ENCODE measurements at places on chromosomes 4 and X.

GRCh38 chrX:22594766-22595165, 322.1 kb downstream of the CBLL2 start:
- DNase-seq, result no peak

DNA sequence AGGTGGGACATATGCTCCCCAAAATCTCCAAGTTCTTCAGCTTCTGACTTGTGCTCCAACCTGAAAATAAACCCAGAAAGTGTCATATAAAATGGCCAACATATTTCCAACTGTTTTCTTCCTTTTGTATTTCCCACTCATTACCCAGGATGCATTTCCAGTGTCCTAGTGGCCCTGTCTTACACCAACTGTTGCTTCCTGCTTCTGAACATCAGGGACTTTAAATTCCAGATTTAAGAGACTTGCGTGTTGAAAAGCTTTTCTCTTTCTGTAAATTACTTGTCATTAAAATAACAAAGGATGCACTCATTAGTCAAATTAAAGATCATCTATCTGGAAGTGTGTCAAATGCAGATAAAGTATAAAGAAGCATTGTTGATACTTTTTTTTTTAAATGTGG, 19.9 kb downstream of the MID1 start:
- DNase-seq, result no peak

DNA sequence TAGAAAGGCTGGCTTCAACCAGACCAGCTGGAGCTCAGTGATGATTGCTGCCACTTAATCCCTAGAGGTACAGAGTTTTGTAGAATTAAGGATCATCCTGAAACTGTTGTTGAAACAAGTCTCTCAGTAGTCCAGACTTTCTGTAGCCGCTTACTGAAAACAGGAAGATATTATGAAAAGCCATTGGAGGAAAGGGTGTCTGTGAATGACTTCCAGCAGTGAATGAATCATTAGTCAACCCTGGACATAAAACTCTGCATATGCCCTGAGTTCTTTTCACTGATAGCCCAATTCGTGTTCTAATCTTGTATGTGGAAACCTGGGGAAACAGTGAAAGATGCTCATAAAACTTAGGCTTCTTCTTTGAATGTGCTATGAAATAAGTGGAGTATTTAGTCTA, 14.8 kb downstream of the HOPX start:
- DNase-seq, result no peak

DNA sequence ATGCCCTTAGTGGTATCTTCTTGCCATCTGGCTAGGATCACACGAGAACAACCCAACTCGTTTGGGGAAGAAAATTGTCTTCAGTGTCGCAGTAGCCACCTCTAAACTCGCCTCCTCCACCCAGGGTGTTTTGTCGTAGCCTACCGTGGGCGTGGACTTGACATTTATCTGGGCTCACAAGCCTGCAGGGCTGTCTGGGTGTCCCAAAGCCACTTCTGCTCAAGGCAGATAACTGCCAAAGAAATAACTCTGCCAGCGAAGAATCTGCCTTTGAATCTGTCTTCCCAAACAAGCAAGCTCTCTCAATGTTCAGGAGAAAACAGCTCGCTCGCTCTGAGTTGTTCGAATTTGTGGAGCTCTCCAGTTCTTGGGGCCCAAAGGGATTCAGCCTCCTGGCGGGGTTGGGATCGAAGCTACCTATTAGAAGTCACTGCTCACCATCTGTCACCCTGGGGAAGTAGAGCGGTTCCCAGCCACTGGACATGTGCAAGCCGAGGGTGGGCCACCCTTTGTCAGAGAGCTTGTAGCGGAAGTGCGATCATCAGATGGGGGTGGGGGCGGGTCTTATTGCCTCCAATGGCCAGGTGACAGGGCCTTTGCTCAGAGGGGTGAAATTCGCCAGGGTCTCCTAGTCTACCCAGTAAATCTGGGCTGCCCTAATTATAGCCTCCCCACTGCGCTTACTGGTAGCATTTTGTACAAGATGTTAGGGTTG, 14.8 kb downstream of the BLOC1S4 start:
- no peak for DNase-seq

DNA sequence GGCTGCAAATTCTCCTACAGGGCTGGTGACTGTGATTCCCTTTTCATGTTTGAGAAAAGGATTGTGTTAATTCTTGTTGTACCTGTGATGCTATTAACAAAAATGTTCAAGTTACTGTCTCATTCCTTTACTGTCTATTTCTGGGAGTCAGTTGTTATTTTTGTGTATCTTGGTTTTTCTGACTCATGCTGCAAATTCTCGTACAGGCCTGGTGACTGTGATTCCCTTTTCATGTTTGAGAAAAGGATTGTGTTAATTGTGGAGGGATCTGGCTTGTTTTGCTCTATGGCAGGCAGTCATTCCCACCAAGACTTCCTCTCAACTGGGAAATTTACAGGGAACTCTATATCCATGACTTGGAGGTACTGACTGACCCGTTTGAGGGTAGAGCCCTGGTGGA, 693.4 kb upstream of the INTU start:
- peak; percentile 69 for DNase-seq

GRCh38 chrX:132858018-132858417, 100.4 kb downstream of the HS6ST2 start:
- DNase-seq, result no peak

DNA sequence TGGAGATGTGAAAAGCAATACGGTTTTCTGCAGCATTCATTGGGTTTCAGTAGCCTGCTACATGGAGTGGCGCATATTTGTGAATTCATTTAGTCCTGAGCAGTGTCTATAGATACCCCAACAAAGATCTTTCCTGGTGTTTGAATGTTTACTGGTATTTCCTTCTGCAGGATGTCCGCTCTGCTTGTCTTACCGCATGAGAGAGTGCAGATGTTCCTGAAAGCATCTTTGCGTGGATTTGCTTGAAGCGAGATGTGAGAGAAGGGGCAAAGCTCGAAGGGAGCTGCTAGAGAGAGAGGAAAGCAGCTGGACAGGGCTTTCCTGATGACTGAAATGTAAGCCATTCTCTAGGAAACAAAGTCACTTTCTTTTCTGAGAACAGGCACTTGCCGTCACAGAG, 40.9 kb upstream of the GYPA start:
- no peak for DNase-seq

GRCh38 chr4:53956053-53956452, 108.4 kb downstream of the CHIC2 start:
- no peak for DNase-seq

DNA sequence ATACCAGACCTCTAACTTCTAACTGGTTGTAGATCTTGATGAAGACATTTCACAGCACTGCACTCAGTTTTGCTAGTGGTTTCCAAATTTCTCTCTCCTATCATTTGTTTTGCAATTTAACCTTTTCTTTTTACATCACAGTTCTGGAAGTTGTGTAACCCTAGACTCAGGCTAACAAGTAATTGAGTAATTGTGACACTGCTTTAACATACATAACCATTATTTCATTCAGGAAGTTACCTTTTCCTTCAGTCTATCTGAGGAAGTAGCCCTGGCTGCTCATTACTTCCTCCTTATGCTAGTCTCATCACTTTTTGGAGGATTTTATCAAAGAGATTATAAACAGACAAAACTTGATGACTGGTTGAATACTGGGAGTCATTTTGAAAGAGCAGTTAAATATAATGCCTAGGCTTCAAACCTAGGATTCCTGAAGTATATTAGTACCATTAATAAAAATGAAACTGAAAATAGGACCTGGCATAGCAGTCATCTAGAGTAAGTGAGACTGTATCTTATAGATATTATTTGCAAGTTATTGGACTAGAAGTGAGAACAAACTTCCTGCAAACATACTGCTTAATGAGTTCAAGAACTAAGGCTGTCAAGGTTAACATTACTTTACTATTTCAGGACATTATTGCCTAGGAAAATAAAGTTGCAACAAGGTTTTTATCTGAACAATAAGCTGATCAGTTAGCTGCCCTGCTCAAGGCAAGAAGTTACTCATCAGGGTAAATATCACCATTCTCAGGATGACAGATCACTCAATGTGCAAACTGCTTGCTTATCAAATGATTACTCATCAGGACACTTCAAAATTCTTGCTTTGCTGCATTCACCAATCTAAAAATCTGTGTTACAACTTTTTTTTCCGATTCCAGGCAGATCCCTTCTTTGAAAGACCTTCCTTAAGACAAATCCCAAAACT, 25.6 kb upstream of the TEX13C start:
- DNase-seq, result no peak

GRCh38 chr4:153655928-153656327, 28.2 kb upstream of the TLR2 start:
- no peak for DNase-seq

GRCh38 chr4:47218631-47219030, 187.3 kb downstream of the GABRB1 start:
- no peak for DNase-seq

GRCh38 chr4:172826346-172826745, 342.3 kb upstream of the GALNT7 start:
- DNase-seq, result no peak

DNA sequence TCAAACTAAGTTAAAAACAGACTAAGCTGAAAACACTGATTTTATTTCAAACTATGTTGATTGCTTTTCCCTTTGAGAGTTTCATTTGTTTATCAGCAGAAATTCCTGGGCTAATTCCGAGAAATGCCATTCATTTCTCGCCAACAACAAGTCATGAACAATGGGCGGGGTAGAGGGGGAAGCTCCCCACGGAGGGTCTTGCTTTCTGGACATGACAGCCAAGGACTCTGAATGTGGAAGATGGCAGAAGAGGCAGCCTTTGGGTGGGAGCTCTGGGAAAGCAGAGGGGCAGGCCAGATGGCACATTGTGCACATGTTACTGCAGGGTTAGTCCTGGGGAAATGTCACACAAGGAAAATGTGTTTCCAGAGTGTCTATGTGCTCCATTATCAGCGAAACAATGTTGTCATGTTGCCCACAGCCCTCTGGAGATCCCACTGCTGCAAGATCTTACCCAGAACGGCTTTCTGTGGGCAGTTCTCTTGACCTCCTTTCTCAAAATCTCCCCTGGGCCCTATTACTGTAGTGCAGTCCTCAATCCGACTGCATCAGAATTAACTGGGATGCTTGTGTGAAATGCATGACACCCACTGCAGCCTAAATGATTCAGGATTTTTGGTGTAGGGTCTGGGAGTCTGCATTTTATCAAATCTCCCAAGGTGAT, 45.0 kb downstream of the CHRDL1 start:
- DNase-seq, result no peak

DNA sequence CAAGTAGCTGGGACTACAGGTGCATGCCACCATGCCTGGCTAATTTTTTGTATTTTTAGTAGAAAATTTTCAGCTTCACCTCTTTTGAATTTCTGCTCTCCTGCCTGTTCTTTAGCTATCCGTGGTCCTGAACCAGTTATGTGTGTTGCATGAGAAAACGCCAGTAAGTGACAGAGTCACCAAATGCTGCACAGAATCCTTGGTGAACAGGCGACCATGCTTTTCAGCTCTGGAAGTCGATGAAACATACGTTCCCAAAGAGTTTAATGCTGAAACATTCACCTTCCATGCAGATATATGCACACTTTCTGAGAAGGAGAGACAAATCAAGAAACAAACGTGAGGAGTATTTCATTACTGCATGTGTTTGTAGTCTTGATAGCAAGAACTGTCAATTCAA, 13.9 kb downstream of the ALB start:
- no peak for DNase-seq

DNA sequence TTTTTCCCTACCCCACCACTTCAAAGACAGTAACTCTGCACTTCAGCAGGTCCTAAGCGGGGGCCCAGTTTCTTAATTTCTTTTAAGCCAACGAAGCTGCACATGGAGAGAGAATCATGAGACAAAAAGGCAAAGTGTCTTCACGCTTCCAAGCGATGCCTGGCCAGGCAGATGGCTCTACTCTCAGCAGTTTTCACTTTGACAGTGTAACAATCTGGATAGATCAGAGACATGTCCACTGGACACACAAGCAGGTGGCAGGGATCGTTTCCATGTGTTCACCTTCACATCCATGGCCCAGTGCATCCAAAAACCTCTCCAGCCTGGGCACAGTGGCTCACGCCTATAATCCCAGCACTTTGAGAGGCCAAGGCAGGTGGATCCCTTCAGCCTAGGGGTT, 27.8 kb downstream of the PPP2R2C start:
- no peak for DNase-seq

DNA sequence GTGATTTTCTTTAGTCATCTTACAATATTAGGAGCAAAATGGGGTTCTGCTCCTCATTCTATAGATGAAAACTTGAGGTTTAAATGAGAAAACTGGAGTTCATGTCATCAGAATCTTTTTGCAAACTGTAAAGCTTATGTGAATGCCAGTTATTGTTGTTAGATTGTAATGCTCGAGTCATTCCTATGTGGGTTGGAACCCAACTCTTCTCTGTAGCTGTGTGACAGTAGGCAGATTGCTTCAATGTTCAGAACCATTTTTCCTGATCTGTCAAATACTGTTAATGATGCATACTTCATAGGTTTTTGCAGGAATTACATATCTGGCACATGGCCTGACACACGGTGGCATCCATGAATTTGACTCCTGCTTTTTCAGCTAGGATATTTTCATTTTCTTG, 178.9 kb downstream of the RAPGEF2 start:
- no peak for DNase-seq

GRCh38 chrX:105263171-105263570, 42.7 kb upstream of the TEX13A start:
- no peak for DNase-seq

DNA sequence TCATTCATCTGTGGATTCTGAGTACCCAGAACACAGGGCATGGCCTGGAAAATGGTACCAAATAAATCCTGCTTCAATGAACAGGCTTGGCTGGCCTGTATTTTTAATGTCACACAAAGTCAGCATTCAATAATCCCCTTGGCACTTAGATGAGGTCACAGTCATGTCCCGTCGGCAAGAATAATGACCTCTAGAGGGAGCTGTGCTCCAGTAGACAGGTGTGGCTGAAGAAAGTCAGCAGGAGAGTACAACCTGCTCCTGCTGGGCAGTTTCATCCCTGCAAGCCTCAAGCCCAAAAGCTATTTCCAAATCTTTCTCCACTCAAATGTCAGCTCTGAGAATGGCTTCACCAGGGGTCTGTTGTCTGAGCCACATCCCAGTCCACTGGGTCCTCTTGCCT, 404.0 kb upstream of the F9 start:
- DNase-seq, result peak; percentile 28

- no peak for DNase-seq
Measured at GRCh38 chr4:57091657-57092162, 18.5 kb downstream of the IGFBP7 start.

DNA sequence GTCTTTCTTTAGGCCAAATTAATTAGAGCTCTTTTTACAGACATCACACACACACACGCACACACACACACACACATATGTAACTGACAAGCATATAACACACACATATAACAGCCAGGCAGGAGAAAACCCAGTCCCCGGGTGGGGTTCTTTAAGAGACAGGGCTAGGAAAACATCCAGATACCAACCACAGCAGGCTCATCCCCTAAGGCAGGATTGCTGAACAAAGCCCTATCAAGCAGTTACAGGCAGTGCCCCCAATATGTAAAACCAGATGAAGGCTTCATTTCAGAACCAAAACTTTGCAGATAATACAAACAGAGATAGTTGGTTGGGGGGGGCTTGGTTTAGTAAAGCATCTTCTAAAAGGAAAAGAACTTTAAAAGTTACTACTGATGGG, 18.0 kb upstream of the FAM47E start:
- DNase-seq, result no peak

GRCh38 chrX:73577361-73577760, 14.4 kb downstream of the CHIC1 start:
- DNase-seq, result peak; percentile 80

GRCh38 chrX:63993936-63994335, 208.9 kb upstream of the ARHGEF9 start:
- DNase-seq, result no peak

GRCh38 chr4:156414406-156414805, 460.7 kb upstream of the CTSO start:
- DNase-seq, result no peak

GRCh38 chr4:53280846-53281245, 85.0 kb downstream of the SCFD2 start:
- DNase-seq, result no peak
